Effector memory CD4-positive, alpha-beta T cell (primary cell): ENCODE measurements at places on chromosomes 12 and 14.

DNA sequence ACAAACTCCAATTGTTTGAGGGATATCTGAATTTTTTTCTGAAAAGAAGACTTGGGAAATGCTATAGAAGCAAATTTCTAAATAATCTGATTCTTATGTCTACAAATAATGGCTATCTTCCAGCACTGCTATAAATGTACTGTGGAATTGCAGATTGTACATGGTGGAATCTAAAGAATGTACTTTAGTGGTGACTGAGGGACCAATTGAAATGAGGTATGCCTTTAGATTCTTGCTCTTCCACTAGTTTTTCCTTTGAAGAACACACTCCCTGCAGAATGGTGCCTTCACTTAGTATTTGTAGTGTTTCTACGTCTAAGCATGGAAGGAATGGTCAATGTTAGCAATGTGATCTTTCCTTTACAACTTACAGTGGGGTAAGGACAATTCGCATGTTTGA, 11.7 kb upstream of the PRB4 start:
- DNase-seq = no peak

- no peak for DNase-seq
Observed at GRCh38 chr14:53310412-53310811, 157.3 kb upstream of the DDHD1 start.

- no peak for DNase-seq
Observed at GRCh38 chr12:43267818-43268217, 284.2 kb downstream of the ADAMTS20 start.

- no peak for DNase-seq
Observed at GRCh38 chr14:92456215-92457015, 57.2 kb upstream of the RIN3 start.

GRCh38 chr12:38904537-38905479, 583 bp downstream of the CPNE8 start:
- peak; percentile 9 for DNase-seq

DNA sequence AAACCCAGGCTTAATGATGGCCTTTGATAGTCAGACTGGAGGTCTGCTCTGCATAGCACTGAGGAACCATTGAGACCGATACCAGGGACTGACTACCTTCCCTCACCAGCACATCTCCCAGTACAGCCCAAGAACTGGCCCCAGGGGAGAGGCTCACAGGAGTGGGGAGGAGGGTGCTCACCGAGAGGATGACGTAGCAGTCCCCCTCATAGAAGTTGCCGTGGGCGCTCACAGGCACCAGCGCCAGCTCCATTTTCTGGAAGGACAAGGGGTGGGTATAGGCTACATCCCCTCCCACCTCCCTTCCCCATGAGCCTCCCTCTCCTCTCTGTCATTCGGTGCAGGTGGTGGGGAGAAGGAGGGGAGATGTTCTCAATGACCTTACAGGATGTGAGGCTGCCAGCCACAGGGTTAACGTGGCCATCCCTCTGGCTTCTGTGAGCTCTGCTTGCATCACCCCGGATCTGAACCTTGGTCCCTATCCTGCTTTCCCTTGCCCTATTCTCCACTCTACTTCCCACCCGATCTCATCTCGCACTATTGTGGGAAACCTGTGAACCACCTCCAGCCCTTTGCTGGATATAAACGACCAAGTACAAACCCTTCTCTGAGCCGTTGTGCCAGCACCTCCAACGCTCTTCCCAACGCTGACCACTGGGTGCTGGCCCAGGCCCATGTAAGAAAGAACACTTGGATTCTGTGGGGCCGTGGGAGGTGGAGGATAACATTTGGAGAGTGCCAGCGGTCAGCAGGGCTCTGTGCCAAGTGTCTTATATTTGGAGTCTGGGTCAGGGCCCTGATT, 4.4 kb downstream of the AVIL start:
- DNase-seq = no peak

DNA sequence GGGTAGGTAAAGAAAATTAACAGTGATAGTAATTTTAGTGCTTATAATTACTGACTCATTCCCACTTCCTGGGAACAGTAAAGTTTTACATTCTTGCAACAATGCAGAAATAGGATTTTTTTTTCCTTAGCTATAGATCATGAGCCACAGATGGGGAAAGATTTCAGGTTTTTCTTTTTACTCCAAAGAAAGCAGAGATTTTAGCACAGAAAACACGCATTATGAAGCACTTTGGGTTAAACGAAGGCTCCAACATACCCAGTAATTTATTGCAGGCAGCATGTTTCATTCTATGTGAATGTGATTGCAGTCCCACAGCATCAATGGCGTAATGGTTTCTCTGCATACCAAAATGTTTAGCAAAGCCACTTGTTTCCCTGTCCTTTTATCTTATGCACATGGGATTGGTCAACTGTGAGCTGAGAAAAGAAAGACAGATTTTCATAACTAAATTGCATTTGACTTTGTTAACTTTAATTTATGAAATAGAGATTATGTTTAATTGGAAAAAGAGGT, 124.6 kb upstream of the E2F7 start:
- DNase-seq = no peak

GRCh38 chr12:53844994-53845844, 93.4 kb upstream of the HOXC13 start:
- DNase-seq = no peak

GRCh38 chr12:4392223-4392742, 12.8 kb upstream of the FGF23 start:
- DNase-seq = no peak
